ENCODE measurements at places on chromosomes 3 and 15.

DNA sequence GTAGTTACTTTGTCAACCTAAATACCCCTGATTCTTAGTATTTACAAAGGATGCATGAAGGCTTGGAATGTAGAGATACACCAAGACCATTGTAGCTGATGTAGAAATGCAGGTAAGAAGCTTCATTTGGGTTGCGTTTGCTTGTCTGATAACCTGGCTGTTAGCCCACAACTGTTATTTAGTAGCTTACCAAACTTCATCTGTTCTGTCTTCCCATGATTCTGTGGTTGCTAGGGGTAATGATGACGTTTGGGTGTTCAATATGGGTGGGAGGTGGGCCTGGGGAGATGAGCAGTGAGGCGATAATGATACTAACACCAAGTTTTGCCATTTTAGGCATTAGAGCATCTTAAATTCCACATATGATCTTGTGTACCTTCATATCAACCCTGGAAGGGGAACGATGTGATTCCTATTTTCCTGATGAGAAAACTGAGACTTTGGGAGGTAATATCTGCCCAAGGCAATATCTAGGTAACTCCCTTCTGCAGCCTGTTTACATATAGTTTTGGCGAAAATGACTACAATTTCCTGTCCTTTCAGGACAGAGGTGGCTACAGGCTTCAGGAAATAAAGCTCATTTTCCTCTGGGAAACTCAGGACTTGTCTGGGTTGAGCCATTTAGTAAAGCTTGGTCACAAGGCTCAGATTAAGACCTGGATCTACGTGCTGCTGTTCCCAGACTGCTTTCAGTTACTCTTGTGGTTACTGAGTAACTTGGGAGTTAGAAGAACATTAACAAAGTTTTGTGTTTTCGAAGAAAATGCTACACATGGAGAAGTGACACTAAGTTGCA is 26.8 kb downstream of the FNDC3B start:
- no peak for DNase-seq

DNA sequence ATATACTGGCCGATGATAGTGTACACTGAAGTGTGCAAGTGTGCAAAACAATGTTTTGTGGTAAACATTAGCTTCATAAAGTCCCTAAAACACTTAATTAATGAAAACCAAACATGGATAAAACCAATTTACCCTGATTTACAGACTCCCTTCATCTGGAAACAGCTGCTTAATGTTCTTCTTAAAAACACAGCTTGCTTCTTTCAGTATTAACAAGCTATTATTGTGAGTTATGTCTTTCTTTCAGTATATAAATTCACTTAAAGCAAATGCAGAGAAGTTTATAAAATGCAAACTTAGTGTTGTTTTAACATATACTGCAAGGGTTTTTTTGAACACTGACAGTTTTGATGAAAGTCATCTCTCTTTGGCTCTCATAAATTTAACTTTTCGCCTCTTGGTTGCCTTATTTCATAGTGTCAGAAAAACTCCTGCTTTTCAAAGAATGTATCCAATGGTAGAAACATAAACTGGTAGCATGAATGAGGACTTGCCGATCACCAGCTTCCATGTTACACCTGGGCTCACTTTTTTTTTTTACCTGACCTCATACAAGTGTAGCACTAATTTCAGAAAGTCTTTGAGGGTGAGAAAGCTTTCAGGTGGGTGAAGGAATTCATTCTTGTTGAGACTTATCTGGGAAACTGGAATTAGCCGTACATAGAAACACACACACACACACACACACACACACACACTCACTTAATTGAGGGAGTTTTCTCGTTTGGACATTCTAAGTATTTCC is 532.2 kb downstream of the ROBO2 start:
- DNase-seq, result no peak

- DNase-seq, result no peak
These were observed 33.8 kb downstream of the MBNL1 start for GRCh38 chr3:152302521-152303021.

GRCh38 chr3:194375473-194376240 is 6.1 kb upstream of the LRRC15 start:
- DNase-seq, result no peak

- no peak for DNase-seq
These were observed 23.0 kb downstream of the PAQR9 start for GRCh38 chr3:142940472-142940871.

DNA sequence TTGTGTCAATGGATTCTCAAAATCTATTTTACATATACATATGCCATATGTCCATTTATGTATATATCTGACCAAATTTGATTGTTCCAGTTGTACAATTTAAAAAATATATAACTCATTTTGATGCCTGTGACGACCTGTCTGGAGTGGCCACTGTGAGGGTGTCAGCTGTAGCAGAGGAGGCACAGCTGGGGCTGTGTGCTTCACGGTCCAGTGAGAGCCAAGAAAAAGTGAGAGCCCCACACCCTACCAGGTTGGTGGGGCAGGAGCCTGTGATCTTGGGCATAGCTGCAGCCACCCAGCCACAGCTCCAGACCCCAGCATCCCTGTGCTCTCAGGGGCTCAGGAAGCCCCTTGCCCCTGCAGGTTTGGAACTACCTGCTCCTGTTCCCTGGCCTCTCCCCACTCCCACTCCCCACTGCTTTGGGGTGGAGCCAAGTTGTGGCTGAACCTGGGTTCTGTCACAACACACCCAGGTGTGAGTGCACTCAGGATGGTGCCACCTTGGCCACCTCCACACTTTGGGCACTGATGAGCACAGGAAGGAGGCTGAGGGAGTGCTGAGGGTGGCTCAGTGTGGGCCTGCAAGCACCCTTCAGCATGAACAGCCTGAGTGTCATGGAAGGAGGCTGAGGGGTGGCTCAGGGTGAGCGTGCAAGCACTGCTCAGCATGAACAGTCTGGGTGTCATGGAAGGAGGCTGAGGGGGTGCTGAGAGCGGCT is 161.1 kb upstream of the ROBO1 start:
- no peak for DNase-seq

GRCh38 chr3:13536832-13537231 is 12.1 kb upstream of the FBLN2 start:
- DNase-seq, result no peak

- DNase-seq, result no peak
These were observed 515.0 kb downstream of the FGF12 start for GRCh38 chr3:192212335-192212734.

GRCh38 chr3:103181160-103181559 is 746.3 kb downstream of the ZPLD1 start:
- no peak for DNase-seq

DNA sequence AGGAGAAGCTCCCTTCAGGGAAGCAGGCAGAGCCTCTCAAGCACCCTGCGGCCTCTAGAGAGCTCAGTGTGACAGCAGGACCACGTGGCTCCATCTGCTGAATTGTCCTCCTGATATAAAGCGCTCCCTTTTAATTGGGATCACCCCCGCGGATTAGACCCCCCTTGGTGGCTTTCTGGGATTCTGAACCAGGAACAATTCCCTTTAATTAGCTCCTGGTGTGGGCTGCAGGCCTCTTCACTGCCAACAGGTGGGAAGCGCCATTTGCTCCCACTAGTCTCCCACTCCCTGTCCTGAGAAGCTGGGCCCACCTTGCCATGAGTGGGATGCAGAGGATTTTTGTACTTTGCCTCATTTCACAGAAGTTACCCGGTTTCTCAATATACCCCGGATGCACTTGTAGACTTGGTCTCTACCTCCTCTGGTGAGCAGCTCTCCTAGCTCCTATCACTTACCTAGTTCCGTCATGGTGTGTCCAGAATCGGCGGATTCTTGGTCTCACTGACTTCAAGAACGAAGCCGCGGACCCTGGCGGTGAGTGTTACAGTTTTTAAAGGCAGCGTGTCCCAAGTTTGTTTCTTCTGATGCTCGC is 592 bp downstream of the PGPEP1L start:
- no peak for DNase-seq

DNA sequence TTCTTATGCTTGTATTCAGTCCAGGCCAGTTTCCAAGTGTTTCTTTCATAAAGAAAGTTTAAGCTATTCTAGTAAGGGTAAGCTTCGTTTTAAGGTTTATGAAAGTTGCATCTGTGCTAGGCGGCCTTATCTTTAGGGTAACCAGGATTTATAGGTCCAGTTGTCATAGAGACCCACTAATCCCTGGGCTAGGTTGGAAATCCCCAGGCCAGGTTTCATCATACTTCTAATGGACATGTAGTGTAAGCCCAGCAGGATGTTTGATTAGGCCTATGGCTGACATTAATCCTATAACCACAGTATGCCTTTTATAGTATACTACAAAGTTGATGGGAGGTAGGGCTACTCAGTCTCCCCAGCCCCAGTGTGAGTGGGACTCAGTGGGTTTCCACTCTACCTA is 312.4 kb downstream of the CACNA2D3 start:
- DNase-seq, result no peak

DNA sequence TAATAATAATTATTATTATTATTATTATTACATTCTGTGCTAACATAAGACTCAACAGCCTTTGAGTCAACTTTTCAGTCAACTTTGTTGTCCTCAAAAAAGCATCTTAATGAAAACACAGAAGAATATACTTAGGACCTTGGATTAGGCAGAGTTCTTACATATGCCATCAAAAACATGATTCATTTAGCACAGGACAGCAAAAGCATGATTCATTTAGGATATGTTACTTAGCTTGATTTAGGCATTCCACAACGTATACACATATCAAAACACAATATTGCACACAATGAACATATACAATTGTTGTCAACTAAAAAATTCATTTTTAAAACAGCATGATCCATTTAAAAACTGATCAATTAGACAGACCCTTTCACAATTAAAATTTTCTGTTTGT is 213.0 kb downstream of the FMN1 start:
- no peak for DNase-seq

DNA sequence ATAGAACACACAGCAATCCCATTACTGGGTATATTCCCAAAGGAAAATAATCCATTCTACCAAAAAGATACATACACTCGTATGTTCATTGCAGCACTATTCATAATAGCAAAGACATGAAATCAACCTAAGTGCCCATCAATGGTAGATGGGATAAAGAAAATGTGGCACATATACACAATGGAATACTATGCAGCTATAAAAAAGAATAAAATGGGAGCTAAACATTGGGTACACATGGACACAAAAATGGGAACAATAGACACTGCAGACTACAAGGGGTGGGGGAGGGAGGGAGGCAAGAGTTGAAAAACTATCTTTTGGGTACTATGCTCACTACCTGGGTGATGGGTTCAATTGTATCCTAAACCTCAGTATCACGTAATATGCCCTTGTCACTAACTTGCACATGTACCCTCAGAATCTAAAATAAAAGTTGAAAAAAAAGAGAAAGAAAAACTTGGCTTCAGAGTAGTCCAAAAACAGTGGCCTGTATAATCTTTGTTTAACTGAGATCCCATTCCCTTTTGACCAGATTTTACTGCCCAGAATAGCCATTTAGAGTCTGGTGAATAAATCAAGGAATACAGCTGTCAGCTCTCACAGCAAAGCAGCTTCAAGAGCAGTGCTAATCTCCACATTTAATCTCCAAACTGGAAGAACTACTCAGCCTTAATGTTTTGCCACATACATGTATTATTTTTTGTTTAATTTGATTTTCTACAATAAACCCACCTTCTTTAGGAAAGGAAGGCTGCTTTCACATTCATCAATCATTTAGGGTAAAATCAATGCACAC is 54.5 kb upstream of the XRN1 start:
- DNase-seq, result no peak

DNA sequence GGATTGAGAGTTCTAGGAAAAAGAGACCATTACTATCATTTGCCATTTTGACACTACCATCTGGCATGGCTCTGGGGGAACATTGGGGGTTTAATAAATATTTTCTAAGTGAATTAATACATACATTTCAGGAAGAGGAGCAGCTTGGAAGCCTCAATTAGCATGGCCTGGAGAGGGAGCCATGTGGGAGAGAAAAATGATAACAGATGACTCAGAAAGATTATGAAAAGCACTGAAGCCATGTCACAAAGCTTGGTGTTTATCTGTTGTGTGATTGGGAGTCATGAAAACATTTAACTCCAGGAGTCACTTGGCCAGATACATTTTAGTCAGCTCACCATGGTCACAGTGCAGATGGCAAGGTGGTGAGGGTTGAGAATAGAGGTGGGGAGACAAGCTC is 121.0 kb downstream of the SSR3 start:
- DNase-seq, result no peak

DNA sequence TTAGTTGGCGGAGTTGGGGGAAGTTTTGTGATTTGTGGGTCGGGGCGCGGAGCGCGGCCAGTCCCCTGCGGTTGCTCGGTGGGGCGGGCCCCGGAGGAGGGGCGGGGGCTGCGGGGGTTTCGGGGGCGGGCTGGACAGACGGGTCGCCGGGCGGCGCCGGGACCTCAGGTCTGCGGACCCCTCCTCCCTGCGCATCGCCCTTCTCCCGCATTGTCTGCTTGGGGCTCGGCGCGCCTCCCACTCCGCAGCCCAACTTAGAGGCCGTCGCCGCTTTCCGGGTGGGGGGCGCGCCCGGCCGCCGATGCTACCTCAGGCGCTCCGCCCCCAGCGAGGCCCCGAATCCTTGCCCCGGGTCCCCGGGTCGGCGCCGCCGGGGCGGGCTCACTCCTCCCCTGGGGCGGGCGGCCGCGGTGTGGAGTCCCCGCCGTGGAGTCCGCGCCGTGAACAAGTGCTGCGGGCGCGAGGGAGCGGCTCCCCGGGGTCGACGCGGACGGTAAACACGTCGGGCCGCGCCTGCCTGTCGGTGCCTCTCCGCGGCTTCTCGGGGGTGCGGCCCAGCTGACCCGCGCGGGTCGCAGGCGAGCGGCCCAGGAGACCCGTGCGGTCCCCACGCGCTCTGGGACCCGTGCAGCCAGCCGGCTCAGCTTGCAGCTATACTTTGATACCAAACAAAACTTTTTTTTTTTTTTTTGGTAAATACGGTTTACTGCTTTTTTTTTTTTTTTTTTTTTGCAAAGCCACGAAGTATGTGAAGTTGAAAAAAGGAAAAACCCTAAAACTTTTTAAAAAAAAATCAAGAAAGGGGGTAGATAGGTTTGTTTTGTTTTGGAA is 624 bp downstream of the AKAP13 start:
- no peak for DNase-seq

DNA sequence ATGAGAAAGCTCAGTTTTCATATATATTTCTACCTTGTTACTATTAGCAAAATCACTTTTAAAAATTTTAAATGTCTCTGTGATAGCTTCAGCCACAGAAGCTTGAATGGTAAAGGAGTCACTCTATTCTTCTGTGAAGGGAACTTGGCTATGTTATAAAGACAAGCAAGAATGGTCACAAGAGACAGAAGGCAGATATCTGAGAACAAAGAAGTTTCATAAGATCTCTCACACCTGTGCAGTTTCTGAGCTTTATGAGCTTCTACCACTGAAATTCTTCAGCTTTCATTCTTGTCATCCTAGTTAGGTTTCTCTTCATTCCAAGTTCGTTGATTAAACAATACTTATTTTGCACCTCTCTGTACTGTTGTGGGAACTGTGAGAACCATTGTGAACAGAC is 853.4 kb downstream of the IGSF11 start:
- no peak for DNase-seq

GRCh38 chr3:133750259-133750656 is 4.1 kb downstream of the TF start:
- no peak for DNase-seq

DNA sequence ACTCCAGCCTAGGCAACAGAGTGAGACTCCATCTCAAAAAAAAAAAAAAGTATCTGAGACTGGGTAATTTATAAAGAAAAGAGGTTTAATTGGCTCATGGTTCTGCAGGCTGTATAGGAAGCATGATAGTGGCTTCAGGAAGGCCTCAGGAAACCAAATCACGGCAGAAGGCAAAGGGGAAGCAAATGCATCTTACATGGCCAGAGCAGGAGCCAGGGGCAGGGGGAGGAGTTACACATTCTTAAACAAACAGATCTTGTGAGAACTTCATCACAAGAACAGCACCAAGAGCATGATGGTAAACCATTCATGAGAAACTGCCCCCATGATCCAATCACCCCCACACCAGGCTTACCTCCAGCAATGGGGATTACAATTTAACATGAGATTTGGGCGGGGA is 37.2 kb downstream of the ACAP2 start:
- DNase-seq, result no peak

Data from NCI-H1417 treated with DMSO at 0.1 percent for 48 hours (cell line).